ENCODE measurements at places on chromosomes 3 and 15.

- no peak for DNase-seq
These were observed 22.1 kb downstream of the PPCDC start for GRCh38 chr15:75045332-75046015.

- no peak for DNase-seq
These were observed 193.9 kb downstream of the PLOD2 start for GRCh38 chr3:145967043-145967442.

DNA sequence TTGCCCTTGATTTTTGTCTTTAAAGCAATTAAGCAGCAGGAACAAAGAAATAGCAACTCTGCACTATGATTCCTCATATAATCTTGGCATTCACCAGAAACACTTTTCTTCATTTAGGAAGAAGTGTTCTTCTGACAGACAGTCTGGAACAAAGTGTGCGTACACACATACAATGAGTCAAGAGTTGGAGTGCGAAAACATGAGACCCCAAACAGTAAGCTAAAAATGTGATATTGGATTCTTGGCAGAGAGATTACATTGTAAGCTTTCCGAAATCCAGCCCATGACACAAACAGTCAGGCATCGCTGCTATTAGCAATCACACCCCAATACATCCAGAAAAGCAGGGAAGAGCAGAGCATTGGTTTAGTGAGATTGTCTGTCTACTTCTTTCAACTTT lies 306.7 kb upstream of the TBC1D5 start:
- no peak for DNase-seq

GRCh38 chr3:50524746-50525145 lies 21.3 kb upstream of the CACNA2D2 start:
- no peak for DNase-seq

DNA sequence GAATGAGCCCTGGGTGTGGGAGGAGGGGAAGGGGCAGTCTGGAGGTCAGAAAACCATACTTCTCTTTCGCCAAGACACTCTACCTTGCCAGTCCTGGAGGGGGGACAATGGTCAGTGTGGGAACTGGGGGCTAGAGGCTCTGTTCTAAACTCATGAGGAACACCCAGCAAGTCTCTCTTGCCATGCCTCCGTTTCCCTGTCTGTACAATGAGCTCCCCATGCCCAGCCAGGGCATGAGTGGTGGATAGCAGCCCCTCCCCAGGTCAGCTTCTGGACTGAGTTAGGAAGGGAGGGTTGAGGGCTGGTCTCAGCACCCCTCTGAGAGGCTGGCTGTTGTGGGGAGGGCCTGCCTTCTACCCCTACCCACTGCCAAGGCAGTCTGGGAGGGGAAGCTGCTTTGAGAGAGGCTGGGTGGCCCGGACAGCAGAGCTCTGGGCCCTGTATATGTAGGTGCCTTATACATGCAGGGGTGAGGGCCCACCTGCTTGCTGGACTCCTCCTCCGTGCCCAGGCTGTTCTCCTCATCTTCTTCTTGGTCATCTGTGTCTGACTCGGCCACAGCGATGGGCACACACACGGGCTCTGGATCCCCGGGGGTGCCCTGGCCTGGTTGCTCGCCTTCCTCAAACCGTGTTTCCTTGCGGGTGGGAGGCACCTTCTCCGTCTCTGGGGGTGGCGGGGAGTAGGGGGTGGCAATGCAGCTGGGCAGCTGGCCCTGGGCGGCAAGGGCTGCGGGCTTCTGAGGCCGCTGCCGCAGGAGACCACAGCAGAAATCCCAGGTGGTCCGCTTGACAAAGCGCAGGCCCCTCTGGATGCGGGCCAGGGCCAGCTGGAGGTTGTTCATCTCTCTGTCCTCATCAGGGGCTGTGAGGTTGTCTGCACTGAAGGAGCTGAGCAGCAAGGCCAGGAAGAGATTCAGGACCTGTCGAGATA lies 68.8 kb downstream of the SCN5A start:
- DNase-seq, result no peak

Measured in activated T-cell treated with anti-CD3 and anti-CD28 coated beads for 4 hours (primary cell).